ENCODE measurements at places on chromosomes 16 and 17.

GRCh38 chr16:3655030-3655395, 522 bp downstream of the DNASE1 start:
- DNase-seq, result no peak

GRCh38 chr16:50878966-50879615, 137.2 kb downstream of the CYLD start:
- peak; percentile 68 for DNase-seq

GRCh38 chr16:12868788-12869187, 32.6 kb upstream of the SHISA9 start:
- no peak for DNase-seq

DNA sequence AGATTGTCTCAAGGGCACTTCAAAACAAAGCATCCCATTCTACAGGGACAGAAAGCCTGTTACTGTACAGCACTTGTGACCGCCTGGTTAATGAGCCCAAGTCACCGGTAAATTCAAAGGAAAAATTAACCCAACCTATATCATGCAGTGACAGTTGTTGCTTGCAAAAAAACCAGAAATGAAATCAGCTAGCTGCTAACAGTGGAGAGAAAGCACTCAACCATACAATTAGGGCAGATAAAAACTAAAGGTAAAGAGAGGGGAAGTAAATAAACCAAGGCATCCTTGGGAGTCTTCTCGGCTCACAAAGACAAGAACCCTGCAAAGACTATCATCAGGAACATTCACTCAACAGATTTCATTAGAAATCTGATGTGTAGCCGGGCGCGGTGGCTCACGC, 5.9 kb downstream of the RETREG3 start:
- DNase-seq, result no peak

- no peak for DNase-seq
These were observed 20.8 kb downstream of the UQCRC2 start for GRCh38 chr16:21973945-21974344.

- DNase-seq, result no peak
These were observed 1.9 kb upstream of the CPD start for GRCh38 chr17:30376621-30377452.

GRCh38 chr16:590188-590814, 435 bp downstream of the RAB40C start:
- DNase-seq, result peak; percentile 31

- DNase-seq, result no peak
These were observed 7.3 kb downstream of the ENDOV start for GRCh38 chr17:80422276-80422675.

- DNase-seq, result no peak
These were observed 51.4 kb downstream of the WSB1 start for GRCh38 chr17:27345141-27345904.

Measured in WERI-Rb-1 (cell line).